Motor neuron (in vitro differentiated cells): ENCODE measurements at places on chromosomes 12 and 14.

- no peak for ATAC-seq
Observed at GRCh38 chr12:14618983-14619382, 51.3 kb upstream of the PLBD1 start.

GRCh38 chr12:49294086-49294803 lies 702 bp upstream of the PRPH start:
- peak; percentile 30 for ATAC-seq

DNA sequence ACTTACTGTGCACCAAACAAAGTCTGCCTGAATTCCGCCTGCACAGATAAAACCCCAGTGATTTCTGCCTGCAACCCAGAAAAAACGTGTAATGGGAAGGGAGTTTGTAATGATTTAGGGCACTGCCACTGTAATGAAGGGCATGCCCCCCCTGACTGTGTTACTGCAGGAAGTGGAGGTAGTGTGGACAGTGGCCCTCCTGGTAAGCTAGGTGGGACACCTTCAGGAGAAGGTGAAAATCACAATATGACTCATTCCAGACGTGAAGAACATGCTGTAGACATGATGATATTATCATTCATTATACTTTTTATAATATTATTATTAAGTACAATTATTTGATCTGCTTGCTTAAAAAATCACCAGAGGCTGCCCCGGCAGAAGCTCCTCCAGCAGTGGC lies 59.2 kb downstream of the MAPKAPK5 start:
- ATAC-seq = no peak

- ATAC-seq = no peak
Observed at GRCh38 chr14:71022012-71022869, 115.0 kb downstream of the PCNX1 start.

DNA sequence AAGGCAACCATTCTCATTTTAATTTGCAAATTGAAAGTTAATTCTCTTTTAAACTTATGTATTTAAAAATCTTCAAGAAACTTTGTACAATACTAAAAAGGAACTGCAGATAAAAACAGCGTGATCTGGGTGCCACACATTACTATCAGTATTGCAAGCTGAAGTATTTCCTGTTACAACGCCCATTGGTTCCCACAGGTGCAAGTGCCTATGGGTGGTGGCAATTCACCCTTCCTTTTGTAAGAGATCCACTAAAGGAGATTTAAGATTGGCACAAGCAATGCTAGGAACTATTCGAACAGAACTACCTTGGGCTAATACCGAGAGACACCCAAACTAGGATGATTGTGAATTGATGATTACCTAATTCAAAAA lies 13.2 kb downstream of the TAOK3 start:
- no peak for ATAC-seq

- ATAC-seq = no peak
Observed at GRCh38 chr12:20474016-20474415, 105.7 kb downstream of the PDE3A start.

- no peak for ATAC-seq
Observed at GRCh38 chr12:71266606-71267005, 108.8 kb upstream of the TSPAN8 start.

DNA sequence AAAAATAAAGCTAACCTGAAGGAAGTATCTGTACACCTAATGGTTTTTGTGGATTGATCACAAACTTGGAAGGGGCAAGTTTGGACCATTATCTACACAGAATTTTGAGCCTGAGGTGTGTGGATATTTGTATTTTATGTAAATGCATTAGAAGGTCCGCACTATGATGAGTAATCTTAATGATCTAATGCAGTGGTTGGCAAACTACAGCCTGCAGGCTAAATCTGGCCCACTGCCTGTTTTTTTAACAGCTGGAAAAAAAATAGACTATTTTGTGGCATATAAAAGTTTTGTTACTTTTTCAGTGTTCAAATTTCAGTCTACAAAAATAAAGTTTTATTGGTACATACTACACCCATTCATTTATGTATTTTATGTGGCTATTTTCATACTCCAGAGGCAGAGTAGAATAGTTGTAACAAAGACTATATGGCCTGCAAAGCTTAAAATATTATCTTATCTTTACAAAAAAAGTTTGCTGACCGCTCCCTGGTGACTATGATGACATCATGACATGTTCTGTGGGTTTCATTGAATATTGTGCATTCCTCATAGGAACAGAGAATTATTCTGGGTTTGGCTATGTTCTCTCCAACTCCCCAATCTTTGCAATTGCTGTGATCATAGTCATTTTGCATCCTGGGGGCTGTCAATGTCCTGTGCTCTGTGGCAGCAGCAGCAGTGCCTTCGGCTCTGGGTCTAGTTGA lies 962.6 kb upstream of the FBXO33 start:
- no peak for ATAC-seq

DNA sequence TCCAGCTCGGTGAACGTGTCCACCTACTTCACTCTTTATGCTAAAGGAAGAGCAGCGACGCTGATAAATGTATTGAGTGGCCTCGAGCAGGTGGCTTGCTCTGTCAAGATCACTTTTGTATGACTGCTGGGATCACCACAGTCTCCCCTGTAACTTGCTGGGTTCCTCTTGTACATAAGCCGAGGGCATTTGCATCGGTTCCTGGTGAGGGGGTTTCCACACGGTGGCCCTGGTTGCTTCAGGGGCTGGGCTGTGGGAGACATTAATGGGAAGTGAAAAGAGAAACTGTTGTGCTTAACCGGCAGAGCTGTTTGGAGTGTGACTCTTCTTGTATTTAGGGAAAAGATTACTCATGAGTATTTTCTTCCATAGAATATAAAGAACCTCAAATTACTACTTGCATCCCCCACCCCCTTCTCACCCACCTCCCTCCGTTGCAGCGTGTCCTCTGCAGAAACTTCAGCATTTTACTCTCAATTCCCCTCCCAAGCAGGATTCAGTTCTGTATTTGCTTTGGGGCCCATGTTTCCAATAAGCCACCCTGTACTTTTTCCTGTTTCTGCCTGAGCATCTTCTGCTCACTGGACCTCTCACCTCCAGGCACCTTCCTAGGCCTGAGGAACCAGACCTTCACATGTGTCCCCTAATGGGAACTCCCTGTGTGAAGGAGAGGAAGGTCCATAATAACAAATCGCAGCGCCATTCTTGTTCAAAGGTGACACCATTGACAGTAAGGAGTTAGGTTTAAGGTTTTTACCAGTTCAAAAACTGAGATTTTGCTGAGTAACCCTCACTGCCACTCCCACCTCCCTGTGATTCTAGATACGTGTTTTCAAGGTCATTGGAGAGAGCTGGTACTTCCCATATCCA lies 187.0 kb downstream of the ETV6 start:
- ATAC-seq = peak; percentile 28

DNA sequence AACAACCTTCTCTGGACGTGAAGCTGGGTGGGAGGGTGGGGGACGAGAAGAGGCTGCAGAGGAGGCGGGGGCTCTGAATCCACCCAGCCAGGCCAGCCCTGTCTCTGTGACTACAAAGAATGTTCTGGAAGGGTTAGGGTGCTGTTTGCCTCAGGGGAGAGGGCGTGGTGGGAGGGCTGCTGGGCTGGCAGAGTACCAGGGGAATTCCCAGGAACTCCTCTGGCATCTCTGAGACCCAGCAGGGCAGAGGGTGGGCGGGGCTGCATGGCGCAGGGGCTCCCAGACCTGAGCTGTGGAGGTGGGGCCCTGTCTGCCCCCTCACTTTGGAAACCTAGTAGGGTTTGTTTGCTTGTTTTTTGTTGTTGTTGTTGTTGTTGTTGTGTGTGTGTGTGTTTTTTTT lies 45.5 kb upstream of the FZD10 start:
- ATAC-seq = peak; percentile 46

- no peak for ATAC-seq
Observed at GRCh38 chr12:132380641-132381040, 51.3 kb upstream of the GALNT9 start.

- no peak for ATAC-seq
Observed at GRCh38 chr14:60963761-60964160, 17.1 kb downstream of the TRMT5 start.

DNA sequence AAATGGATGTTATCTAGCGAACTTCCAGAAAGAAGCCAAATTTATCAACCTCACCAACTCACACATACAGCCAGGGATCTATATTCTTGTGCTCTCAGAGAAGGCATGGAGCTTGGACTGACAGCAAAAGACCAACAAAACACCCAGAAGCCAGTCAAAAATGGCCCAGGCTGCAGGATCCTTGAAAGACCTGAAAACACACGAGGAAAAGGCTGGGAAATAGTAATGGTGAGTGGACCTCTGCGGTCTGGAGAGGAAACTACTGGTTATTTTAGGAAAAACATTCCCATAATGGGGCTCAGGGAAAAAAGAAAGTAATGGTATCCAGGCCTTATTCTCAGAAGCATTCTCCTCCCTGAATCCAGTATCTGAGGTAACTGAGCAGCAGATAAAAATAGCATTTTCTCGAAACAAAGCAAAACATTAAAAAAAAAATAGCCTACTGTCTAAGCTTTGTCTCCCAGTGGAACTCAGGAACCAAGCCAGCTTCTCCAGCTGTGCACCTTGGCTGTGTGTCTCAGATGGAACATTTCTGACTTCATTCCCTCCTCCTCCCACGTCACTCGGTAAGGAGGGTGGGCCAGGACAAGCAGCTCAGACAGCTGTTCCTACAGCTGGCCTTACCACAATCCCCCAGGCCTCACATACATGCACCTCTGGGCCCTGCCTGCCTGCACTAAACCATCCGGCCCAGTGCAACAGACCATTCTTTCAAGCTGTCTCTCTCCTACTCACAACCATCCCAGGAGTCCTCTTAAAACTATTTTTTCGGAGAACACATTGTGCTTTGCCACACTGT lies 249.9 kb downstream of the DAD1 start:
- peak; percentile 40 for ATAC-seq

GRCh38 chr12:38141239-38141638 lies 175.3 kb upstream of the ALG10B start:
- no peak for ATAC-seq

DNA sequence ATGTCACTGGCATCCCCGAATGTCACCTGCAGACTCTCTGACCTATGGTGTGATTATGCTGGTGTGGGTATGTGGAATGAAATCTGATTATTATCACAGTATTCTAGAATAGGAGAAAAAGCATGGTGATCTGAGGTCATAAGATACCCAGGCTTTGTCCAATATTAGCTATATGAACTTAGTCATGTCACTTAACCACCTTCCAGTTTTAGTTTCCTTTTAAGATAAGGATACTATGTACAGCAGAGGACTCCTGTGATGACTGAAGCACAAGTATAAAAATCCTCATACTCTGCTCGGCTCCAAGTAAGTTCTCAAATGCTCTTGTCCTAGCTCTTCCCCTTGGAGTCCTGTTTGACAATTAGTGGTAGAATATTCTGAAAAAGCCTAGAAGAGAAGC lies 2.8 kb downstream of the GNS start:
- no peak for ATAC-seq

GRCh38 chr14:75240781-75241180 lies 37.8 kb upstream of the FOS start:
- ATAC-seq = no peak

- ATAC-seq = no peak
Observed at GRCh38 chr12:28172434-28173030, 17.7 kb upstream of the CCDC91 start.

DNA sequence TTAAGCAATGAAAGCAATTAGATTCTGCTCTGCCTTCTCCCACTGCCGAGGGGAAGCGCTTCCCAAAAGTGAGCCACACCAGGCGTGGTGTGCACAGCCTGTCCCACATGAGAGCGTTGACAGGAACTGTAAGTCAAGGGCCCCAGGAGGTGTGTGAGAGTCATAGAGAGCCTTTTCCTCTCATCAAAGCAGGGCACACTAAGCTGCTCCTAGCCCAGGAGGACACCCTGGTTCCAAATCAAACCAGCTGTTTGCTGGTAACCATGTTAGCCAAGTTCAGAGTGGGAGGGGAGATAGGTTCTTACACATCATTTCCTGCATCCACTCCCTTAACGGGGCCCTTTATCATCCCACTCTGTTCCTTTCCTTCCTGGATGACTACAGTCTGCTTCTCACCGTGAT lies 98.3 kb downstream of the SPTSSA start:
- ATAC-seq = no peak

DNA sequence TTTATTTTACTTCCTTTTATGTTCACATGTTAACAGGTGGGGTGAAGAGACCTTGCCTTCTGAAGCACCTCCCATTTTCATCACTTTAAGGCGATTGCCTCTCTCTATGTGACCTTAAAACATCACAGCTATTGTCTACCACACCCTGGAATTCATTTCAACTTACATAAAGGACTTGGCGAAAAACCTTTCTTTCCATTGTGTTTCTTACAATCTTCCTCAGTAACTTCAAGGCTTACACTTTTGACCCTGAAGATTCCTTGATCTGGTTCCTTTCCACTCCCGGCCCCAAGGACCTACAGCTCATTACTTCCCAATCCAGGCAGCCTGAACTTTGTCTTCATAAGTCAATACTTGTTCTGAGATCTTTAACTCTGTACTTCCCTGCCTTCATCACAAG lies 443.3 kb downstream of the ADAMTS20 start:
- ATAC-seq = no peak

- ATAC-seq = no peak
Observed at GRCh38 chr12:70467918-70468733, 102.0 kb downstream of the KCNMB4 start.

DNA sequence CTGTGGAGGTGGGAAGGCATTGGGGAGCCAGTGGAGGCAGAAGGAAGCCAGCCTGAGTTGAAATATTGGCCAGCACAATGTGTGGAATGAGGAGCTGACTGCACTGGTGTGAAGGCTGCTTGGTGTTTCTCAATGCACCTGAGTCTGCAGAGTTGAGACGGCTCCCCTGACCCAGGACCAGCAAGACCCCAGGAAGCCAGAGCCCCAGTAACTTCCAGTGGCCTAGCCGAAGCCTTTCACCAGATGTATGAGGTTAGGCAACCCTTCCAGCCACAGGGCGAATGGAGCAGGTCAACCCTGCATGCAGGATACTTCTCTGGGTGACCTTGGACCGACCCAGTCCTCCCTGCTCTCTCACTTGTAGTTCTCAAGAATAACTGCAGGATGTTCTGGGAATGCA lies 12.9 kb upstream of the KRT73 start:
- ATAC-seq = no peak

DNA sequence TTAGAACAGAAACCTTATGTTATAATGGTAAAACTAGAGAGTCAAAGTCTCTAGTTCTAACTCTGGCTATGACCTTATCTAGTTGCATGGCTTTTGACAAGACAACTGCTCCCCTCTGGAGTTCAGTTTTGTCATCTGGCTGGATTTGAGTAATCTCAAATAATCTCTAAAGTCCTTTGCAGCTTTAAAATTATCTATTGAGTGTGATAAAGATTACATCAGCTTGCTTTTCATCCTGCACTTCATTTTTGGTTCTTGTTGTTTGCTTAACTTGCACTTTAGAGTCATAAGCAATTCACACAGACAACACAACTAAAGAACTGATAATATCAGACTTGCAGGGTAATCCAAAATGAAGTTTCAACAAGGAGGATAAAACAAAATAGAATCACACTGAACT lies 2.3 kb downstream of the AKAP5 start:
- no peak for ATAC-seq
